ENCODE measurements at places on chromosomes 16 and 17. TPM values are rescaled to one million over a fixed set of nuclear protein-coding genes. Genes with fewer than 3 reads are reported as not detected.
A peak's percentile ranks its signal among the peaks of the same experiment; 100 is the strongest.

The GOT2 gene
- total RNA-seq, result 55.0 TPM

The CCL3 gene
- total RNA-seq, result 4.4 TPM

The CHST5 gene
- total RNA-seq, result 26.3 TPM

The GFOD2 gene
- 32.2 TPM for total RNA-seq

The SLC38A8 gene
- not detected for total RNA-seq

The RDM1 gene
- not detected for total RNA-seq

The DNASE1L2 gene
- total RNA-seq, result 0.64 TPM

DNA sequence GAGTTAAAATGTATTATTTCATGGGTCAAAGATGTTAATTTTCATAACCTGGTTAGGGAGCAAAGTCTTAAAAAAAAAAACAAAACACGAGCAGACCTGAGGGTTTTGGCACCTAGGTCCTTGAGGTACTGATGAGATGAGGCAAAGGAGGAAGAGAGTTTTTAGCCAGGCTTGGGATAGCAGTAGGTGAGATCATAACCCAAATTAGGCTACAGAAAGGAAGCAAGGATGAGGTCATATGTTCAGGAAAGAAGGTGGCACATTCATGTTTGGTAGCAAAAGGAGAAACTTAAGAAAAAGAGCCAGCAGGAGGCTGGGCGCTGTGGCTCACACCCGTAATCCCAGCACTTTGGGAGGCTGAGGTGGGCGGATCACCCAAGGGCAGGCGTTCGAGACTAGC is 2.8 kb downstream of the ATXN1L start:
- no peak overlapping the region for H3K27ac ChIP-seq
- no peaks in the 10 kb centered on the region for H3K27me3 ChIP-seq
- H3K36me3 ChIP-seq, result no peaks in the 10 kb centered on the region

GRCh38 chr17:76716146-76716838 is 5.5 kb upstream of the MXRA7 start:
- H3K4me1 ChIP-seq, result peaks cover 12% of the 10 kb centered on the region
- no peak overlapping the region for H3K4me3 ChIP-seq
- DNase-seq, result no peak
- no peaks in the 10 kb centered on the region for H3K27me3 ChIP-seq

GRCh38 chr16:180681-181564 is 664 bp downstream of the HBQ1 start:
- peaks cover 22% of the 10 kb centered on the region for H3K4me1 ChIP-seq
- H3K27ac ChIP-seq, result no peak overlapping the region
- H3K4me3 ChIP-seq, result no peak overlapping the region
- peak; percentile 82 for DNase-seq

DNA sequence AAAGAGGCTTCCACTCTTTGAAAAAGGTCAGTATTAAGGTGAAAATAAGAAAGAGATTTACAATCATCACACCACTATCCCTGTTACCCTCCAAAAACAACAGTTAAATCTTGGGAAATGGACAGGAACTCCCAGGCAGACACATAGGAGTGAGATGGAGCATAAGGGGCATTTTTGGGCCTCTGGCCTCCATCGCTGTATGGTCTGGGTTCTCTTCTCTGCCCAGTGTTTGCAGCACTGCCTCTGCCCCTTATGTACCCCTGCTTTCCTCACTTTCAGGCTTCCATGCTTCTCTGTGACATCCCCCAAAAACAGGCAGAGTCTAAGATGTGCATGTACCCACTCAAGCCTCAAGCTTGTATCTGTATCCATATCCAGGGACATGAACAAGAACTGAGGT is 630 bp upstream of the HOXB2 start:
- H3K27me3 ChIP-seq, result peaks cover 17% of the 10 kb centered on the region
- H3K36me3 ChIP-seq, result no peaks in the 10 kb centered on the region
- peak overlapping the region; percentile 95 for H3K27ac ChIP-seq
- H3K4me1 ChIP-seq, result peaks cover 76% of the 10 kb centered on the region

GRCh38 chr16:69150146-69150865 is 17.9 kb downstream of the UTP4 start:
- no peaks in the 10 kb centered on the region for H3K36me3 ChIP-seq
- H3K4me1 ChIP-seq, result no peaks in the 10 kb centered on the region

DNA sequence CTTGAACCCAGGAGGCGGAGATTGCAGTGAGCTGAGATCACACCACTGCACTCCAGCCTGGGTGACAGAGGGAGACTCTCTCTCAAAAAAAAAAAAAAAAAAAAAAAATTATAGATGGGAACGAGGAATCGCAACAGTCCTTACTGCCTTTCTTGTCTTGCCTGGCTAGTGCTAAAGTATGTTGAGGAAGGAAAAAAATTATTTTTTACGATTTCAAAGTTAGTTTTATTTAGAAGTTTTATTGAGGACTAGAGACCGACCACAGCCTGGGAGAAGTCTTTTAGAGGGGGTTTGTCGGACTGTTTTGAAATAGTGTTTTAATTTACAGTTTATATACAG is 15.8 kb upstream of the DNAH17 start:
- no peak for DNase-seq
- no peaks in the 10 kb centered on the region for H3K27me3 ChIP-seq
- no peaks in the 10 kb centered on the region for H3K36me3 ChIP-seq
- H3K4me1 ChIP-seq, result peaks cover 9% of the 10 kb centered on the region
- peak overlapping the region; percentile 69 for H3K27ac ChIP-seq
- no peak overlapping the region for H3K4me3 ChIP-seq

DNA sequence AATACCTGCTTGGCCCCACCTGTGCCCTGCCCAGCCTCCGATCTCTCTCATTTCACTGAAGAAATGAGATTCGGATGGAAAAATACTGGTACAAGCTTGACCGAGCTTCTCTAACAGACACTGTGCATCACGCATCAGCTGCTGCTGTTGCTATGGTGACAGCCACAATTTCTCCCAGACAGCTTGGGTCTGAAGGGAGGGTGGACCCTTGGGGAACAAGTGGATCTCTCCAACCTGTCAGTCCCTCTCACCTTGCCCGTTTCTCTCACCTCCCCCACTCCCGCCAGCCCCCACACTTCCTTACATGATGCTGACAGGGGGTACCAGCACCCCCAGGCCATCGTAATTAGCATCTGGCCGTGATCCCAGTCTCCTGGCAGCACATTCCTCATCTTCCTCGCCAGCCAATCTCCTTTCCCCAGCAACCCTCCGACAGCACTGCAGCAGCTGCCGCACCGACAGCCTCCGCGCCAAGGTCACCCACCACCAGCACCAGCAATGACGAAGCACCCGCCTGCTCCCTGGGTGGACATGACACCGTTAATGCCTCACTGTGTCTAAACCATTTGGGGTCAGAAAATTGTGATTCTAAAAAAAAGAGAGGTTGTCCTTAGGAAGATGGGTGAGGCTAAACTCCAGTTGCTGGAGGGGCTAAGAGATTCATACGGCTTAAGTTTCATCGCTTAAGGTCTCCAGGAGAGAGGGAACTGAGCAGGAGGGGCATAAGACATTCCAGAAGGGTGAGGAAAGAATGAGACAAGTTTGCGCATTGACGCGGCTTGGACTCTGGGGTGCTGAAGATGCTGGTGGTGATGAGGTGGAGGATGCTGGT is 58.6 kb upstream of the TNRC6A start:
- no peaks in the 10 kb centered on the region for H3K36me3 ChIP-seq
- no peak overlapping the region for H3K4me3 ChIP-seq
- H3K4me1 ChIP-seq, result no peaks in the 10 kb centered on the region
- peaks cover 7% of the 10 kb centered on the region for H3K27me3 ChIP-seq

DNA sequence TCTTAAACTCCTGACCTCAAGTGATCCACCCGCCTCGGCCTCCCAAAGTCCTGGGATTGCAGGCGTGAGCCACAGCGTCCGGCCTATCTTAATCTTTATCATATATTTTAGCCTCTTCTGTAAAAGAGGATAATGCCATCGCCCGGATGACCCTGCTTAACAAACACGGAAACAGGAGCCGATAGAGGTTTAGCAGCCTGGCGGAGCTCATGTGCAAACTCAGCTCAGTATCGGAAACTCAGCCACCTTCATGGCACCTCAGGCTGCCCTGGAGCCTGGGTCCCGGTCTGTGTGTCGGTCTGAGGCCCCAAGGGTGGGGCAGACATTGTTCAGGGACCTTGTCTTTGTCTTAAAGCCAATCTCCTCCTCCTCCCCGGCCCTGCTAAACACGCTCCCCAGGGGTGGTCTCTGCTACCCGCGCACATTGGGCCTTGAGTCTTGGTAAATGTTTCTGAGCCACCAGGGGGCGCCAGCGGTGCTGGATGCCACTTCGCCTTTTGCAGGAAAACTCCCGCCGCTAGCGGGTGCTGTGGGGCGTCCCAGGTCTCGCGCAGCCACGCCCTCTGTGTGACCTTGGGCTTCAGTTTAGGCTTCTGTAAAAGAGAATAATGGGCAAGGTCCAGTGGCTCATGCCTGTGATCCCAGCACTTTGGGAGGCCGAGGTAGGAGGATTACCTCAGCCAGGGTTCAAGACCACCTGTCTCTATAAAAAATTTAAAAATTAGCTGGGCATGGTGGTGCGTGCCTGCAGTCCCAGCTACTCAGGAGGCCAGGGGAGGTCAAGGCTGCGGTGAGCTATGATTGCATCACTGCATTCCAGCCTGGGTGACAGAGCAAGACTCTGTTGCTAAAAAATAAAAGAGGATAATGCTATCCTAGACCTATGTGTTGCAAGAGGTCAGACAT is 2.7 kb downstream of the CETP start:
- peak overlapping the region; percentile 40 for H3K27ac ChIP-seq
- no peaks in the 10 kb centered on the region for H3K36me3 ChIP-seq
- peak; percentile 96 for DNase-seq
- no peak overlapping the region for H3K4me3 ChIP-seq

GRCh38 chr17:57288040-57288772 is 31.9 kb downstream of the MSI2 start:
- H3K27me3 ChIP-seq, result no peaks in the 10 kb centered on the region
- H3K27ac ChIP-seq, result no peak overlapping the region
- H3K36me3 ChIP-seq, result no peaks in the 10 kb centered on the region
- no peaks in the 10 kb centered on the region for H3K4me1 ChIP-seq
- DNase-seq, result no peak

GRCh38 chr16:280552-280951 is at the start of gene ARHGDIG:
TSS of gene ARHGDIG (plus strand) at chr16:280591. CDS start at chr16:280681, 90 bp downstream.
- H3K36me3 ChIP-seq, result no peaks in the 10 kb centered on the region
- H3K4me1 ChIP-seq, result peaks cover 20% of the 10 kb centered on the region
- H3K27me3 ChIP-seq, result peaks cover 48% of the 10 kb centered on the region
- no peak within 1 kb of the TSS for H3K4me3 ChIP-seq

DNA sequence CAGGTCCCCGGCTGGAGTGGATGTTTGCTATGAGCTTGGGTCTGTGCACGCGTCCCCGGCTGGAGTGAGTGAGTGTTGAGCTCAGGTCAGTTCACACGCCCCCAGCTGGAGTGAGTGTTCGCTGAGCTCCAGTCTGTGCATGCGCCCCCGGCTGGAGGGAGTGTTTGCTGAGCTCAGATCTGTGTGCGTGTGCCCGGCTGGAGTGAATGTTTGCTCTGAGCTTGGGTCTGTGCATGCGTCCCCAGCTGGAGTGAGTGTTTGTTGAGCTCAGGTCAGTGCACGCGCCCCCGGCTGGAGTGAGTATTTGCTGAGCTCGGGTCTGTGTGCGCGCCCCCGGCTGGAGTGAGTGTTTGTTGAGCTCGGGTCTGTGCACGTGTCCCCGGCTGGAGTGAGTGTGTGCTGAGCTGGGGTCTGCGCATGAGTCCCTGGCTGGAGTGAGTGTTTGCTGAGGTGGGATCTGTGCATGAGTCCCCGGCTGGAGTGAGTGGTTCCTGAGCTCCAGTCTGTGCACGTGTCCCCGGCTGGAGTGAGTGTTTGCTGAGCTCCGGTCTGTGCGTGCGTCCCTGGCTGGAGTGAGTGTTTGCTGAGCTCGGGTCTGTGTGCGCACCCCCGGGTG is 284.2 kb downstream of the SNX29 start:
- DNase-seq, result no peak
- no peaks in the 10 kb centered on the region for H3K27me3 ChIP-seq
- no peak overlapping the region for H3K27ac ChIP-seq

All from transverse colon (tissue), 4 donors.